Hair follicle dermal papilla cell (primary cell): ENCODE measurements at places on chromosomes 11 and 22. TPM values are rescaled to one million over a fixed set of nuclear protein-coding genes. Genes with fewer than 3 reads are reported as not detected.

The WNT7B gene
- 0.16 TPM in 1 of 2 replicates, not detected in the other for total RNA-seq

The OR5P2 gene
- total RNA-seq = not detected in 2 replicates

The CABP4 gene
- not detected in 2 replicates for total RNA-seq

The FTH1 gene
- total RNA-seq = 724 and 814 TPM in 2 replicates

The IGLL1 gene
- total RNA-seq = not detected in 2 replicates

The GRIA4 gene
- 0.49 and 0.81 TPM in 2 replicates for total RNA-seq

The EXPH5 gene
- 2.8 and 3.4 TPM in 2 replicates for total RNA-seq

The VSIG10L2 gene
- under 0.01 and 0.36 TPM in 2 replicates for total RNA-seq

The MMP13 gene
- 1.2 and 2.8 TPM in 2 replicates for total RNA-seq

The BAIAP2L2 gene
- total RNA-seq = 0.32 and 0.49 TPM in 2 replicates

The MFNG gene
- total RNA-seq = 0.16 TPM in 1 of 2 replicates, not detected in the other

The C22orf23 gene
- 0.24 and 0.65 TPM in 2 replicates for total RNA-seq

The BEST1 gene
- total RNA-seq = 5.2 and 5.5 TPM in 2 replicates

The CNTF gene
- total RNA-seq = 2.9 and 3.4 TPM in 2 replicates

The UBQLNL gene
- total RNA-seq = 0.32 and 0.49 TPM in 2 replicates

The GLYATL2 gene
- 2.8 and 3.0 TPM in 2 replicates for total RNA-seq

The ENTHD1 gene
- total RNA-seq = not detected in 2 replicates

The GRIK4 gene
- 0.16 TPM in 1 of 2 replicates, not detected in the other for total RNA-seq

The SMTNL1 gene
- total RNA-seq = not detected in 2 replicates

The RPS19BP1 gene
- total RNA-seq = 23.1 and 30.0 TPM in 2 replicates

The PYGM gene
- 0.81 and 0.97 TPM in 2 replicates for total RNA-seq

The CPT1B gene
- 3.2 and 4.0 TPM in 2 replicates for total RNA-seq

The CTSC gene
- total RNA-seq = 57.9 and 60.0 TPM in 2 replicates

The TUBA8 gene
- total RNA-seq = 0.85 and 1.5 TPM in 2 replicates

The PRG3 gene
- total RNA-seq = not detected in 2 replicates

The SLC7A4 gene
- 11.5 and 34.5 TPM in 2 replicates for total RNA-seq

The RIBC2 gene
- 0.16 TPM in 1 of 2 replicates, not detected in the other for total RNA-seq

The APOL3 gene
- total RNA-seq = 15.4 and 19.1 TPM in 2 replicates

The PDE3B gene
- 1.7 and 3.6 TPM in 2 replicates for total RNA-seq

The SLC22A6 gene
- total RNA-seq = not detected in 2 replicates

The C11orf86 gene
- total RNA-seq = not detected in 2 replicates

The FOXR1 gene
- total RNA-seq = not detected in 2 replicates
